ENCODE measurements at places on chromosomes 3 and 15. TPM values are rescaled to one million over a fixed set of nuclear protein-coding genes. Genes with fewer than 3 reads are reported as not detected.

The LEKR1 gene
- total RNA-seq: not detected

DNA sequence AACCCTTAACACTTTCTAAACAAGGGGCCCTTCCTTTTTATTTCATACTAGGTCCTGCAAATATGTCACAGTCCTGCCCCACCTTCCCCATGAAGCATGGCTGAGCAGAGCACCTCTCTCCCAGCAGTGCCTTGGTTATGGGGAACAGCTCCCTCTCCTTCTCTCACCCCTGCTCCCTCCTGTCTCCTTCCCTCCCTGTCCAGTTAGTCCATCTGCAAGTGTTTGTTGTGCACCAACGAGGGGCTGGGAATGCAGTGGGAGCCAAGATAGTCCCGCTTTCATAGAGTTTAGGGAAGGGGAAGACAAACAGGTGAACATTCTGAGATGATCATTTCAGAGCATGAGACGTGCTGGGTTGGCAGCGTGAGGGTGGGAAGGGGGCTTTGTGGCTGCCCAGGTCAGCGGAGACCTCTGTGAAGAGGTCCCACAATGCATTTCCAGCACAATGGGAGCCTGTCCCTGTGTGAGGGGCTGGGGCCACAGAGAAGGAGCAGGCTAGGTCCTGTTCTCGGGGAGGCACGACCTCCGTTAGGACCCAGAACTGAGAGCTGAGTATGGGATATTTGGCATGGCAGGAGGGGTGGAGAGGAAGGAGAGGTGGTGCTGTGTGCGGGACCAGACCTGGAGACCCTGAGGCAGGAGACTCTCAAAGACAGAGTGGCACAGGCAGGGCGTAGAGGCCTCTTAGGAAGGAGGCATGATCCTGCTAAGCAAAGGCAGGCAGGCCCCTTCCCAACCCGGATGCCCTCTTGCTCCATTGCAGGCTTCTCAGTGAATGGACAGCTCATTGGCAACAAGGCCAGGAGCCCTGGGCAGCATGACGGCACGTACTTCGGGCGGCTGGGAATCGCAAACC, 5.5 kb upstream of the ITIH3 start:
- DNase-seq: no peak

DNA sequence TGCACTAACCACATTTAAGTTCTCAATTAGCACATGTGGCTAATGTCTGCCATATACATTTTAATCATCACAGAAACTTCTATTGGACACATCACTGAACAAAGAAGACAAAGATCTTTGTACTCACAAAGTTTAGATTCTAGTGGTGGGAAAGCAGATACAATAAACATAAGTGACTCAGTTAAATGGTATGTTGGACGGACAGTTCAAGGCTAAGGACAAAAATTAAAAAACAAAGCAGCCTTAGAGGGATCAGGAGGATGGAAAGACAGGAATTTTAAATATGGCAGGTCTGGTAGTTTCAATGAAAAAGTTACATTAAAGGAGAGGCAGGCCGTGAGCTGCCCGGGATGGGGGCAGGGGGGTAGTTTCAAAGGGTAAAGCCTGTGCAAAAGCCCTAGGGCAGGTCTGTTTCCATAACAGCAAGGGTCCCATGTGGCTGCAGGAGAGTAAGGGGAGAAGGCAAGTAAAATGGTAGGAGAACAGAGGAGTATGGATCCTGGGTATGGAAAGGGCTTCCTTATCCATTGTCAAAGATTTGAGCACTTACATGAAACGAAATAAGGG, 220.7 kb downstream of the FHIT start:
- no peak for DNase-seq

The RYR3 gene
- total RNA-seq: not detected

The SLC28A1 gene
- not detected for total RNA-seq

DNA sequence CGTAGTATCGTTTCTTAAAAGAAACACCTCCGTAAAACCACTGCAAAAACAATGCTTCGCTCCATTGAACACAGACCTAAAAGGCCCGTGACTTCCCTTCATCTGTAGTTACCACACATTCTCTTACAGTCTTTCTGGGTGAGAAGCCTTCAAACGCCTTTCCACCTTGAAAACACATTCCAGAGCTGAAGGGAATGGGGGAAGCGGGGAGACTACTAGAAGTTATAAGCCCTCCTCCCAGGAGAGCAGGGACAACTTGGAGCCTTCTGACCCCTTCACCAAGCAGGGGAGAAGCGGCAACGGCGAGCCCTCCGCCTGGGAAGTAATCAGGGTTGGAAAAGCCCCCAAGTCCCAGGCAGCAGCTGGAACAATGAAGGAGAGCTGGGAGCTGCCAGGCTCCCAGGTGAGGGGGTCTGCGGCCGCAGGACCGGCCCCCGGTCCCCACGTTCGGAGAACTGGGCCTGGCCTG, 461 bp downstream of the SECISBP2L start:
- peak; percentile 53 for DNase-seq

The MYRIP gene
- total RNA-seq: not detected

The LMAN1L gene
- total RNA-seq: not detected

DNA sequence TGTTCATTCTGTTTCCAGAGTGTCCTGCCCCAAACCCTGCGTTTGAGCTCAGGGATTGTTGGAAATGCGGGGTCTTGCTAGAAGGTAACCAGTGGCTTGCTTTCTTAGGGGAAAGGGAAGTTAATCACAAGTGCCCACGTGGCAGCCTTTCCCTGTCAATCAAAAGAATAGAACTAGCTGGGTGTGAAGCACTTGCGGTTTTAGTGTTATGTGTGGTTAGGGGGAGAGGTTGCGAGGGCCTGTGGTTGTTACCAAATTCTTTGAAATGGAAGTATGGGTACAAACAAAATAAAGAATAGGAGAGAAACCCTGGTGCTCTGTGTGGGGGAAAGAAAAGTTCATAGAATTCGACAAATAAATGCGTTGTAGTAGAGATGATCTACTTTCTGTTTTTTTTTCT, 67.6 kb downstream of the FNDC3B start:
- DNase-seq: no peak

- DNase-seq: no peak
Measured at GRCh38 chr3:113179235-113179824, 32.0 kb upstream of the BOC start.

GRCh38 chr3:145182196-145182911, 978.6 kb downstream of the PLOD2 start:
- DNase-seq: no peak

The PTH1R gene
- total RNA-seq: 23.6 TPM

The SLC12A6 gene
- total RNA-seq: 3.4 TPM

DNA sequence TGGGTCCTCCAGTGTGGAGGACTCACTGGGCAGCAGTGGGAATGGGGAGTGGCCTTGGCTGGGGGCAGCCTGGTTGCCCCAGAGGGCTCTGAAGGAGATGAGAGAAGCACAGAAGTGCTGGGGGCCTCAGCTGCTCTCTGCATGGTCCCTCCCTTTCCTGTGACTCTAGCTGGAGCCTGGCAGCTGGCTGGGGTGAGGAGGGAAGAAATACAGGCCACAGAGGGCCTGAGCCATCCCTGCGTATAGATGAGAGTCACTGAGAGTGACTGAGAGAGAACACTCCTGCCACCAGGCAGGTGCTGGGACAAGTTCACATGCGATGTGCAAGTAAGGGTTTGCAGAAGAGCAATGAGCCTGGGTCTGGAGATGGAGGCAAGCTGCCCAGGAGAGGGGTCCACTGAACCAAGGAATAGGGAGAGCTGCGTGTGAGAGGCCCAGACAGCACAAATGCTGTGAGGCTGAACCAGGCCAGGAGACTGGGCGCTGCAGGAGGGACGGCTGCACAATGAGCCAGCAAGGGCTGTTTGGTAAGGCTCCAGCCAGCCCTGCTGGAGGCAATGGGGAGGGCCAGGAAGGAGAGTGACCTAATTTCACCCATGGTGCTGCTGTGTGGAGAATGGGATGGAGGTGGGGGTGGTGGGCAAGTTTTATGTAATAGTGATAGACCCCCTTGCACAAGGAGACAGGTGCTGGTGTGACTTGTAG, 87.2 kb downstream of the CLSTN2 start:
- DNase-seq: peak; percentile 82

The C15orf62 gene
- 3.1 TPM for total RNA-seq

DNA sequence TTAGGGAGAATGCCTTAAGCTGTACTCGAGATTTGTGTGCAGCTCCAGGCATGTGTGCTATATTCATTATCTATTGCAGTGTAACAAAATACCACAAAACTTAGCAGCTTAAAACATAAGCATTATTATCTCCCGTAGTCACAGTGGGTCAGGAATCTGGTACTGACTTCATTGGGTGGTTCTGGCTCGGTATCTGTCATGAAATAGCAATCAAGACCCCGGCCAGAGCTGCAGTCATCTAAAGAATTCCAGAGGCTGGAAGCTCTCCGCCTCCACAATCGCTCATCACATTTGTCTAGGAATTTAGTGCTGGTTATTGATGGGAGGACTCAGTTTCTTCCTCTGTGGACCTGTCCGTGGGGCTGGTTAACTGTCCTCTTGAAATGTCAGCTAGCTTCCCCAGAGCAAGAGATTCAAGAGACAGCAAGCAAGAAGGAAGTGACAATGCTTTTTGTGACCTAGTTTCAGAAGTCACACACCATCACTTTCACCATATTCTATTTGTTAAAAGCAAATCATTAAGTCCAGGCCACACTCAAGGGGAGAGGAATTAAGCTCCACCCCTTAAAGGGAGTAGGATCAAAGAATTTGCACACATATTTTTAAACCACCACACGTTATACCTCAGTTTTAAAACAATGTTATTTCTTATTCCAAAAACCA, 76.1 kb downstream of the TOP2B start:
- DNase-seq: no peak

DNA sequence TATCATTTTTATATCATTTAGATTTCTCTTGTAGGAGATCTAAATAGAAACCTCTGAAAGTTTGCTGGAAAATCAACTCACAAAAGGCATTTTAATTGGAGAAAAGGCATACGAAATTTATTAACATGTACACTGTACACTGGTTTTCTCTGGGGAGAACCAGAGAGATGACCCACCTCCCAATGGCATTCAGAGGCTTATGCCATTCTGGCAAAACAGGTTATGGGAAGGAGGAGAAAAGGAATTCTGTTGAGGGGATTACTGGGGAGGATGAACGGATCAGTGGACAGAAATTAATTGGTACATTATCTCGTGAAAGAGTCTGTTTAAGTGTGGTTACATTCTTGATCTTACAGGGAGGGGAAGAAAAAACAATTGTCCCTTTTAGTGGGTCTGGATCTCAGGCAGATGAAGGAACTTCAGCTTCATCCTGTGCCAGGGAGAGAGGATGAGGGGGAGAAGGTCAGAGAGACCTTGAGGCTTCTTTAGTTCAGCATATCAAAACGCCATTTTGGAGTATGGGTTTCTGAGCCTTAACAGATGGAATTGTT, 16.5 kb downstream of the RAB11A start:
- no peak for DNase-seq

GRCh38 chr3:71376911-71377310, 206.6 kb downstream of the FOXP1 start:
- no peak for DNase-seq

The PLSCR2 gene
- total RNA-seq: not detected

The FOXB1 gene
- not detected for total RNA-seq

DNA sequence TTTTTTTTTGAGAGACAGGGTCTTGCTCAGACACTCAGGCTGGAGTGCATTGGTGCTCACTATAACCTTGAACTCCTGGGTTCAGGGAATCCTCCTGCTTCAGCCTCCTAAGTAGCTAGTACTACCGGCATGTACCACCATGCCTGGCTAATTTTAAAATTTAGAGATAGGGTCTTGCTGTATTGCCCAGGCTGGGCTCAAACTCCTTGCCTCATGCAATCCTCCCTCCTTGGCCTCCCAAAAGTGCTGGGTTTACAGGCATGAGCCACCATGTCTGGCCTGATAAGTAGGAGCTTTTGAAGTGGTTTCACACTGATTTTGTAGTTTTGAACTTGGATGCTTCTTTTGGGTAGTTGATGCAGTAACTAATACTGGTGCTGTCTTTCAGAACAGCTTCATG, 7.8 kb downstream of the MAP2K1 start:
- DNase-seq: no peak

The A4GNT gene
- total RNA-seq: not detected

The RTP2 gene
- not detected for total RNA-seq

The DCLK3 gene
- not detected for total RNA-seq

DNA sequence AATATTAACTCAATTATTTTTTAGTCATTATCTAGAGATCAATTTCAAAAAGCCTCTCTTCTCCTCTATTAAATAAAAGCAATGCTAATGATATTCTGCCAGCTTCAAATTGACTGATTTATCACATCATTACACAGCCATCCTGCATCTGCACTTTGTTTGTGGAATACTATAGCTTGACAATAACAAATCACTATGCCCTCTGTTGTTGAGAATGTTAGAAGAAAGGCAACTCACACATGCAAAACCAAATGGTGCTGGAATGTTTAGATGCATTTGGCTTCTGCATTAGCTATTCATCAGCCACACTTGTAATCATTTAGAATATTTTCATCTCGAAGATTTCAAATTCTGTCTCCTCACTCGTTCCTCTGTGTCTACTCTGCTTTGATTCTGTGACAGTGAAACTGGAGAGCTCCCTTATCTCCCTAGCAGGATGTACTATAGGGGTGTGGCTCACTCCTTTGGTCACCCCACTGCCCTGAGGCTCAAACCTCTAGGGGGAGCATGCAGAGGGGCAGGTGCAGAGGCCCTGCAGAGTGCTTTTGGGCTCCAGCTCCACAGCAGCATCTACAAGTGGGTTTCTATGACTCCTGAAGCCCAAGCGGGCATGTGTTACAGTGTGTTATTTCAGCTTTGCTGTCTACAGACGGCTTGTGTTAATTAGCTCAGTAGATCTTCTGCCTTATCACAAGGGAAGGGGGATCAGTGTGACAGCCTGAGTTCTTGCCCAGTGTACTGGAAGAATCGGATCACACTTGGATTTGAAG, 454.1 kb upstream of the BCHE start:
- DNase-seq: no peak

DNA sequence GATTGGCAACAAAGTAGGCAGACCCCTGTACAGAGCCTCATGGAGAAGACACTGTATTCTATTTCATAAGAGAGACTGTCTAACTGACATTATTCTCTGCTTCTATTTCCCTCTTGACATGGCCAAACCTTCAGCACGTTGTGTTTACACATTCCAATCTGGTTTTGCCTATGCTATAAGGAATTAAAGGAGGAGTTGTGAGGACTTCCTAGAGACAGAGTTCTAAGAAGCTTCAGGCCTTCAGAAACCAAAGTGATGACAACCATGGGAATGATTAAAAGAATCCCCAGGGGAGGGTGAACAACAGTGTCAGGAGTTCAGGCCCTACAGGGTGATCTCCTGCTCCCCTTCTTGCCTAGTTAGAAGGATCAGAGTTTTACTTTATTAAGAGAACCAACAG, 44.9 kb upstream of the CAPN7 start:
- DNase-seq: no peak

DNA sequence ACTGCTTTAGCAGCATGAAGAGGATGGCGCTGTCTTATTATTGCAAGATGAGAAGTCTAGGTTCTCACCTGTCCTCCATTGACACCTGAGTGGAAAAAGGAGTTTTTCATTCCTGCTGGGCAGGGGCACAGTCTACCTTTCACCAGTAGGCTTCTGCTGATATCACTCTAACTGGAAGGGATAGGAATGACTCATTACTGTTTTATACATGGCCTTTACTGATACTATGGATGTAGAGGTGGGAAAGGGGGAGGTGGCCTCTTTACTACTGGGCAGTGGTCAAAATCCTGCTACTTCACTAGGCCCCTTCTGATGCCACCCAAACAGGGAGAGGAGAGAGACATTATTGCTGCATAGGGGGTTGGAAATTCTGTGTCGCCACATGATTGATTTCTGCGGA, 97.8 kb downstream of the BBX start:
- DNase-seq: no peak
